ENCODE measurements at places on chromosomes 7 and 10. TPM values are rescaled to one million over a fixed set of nuclear protein-coding genes. Genes with fewer than 3 reads are reported as not detected.

The HOXA3 gene
- total RNA-seq: not detected

DNA sequence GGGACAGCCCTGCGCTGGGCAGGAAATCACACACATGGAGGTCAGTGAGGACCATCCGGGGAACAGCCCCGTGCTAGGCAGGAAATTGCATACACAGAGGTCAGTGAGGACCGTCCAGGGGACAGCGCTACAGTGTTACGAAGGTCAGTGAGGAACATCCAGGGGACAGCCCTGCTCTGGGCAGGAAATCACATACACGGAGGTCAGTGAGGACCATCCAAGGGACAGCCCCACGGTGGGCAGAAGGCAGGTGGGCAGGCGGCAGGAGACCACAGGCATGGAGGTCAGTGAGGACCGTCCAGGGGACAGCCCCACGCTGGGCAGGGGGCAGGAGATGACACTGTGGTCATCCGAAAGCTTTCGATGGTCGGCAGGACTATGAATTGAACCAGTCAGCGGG lies 79.7 kb downstream of the PTPRN2 start:
- no peak overlapping the region for H3K27ac ChIP-seq
- no peak overlapping the region for H3K4me3 ChIP-seq
- no peaks in the 10 kb centered on the region for H3K4me1 ChIP-seq

GRCh38 chr10:6674291-6674690 lies 94.2 kb upstream of the PRKCQ start:
- H3K4me1 ChIP-seq: peaks cover 4% of the 10 kb centered on the region
- peaks cover 6% of the 10 kb centered on the region for H3K27me3 ChIP-seq
- no peaks in the 10 kb centered on the region for H3K36me3 ChIP-seq
- no peak for DNase-seq
- H3K27ac ChIP-seq: no peak overlapping the region
- no peak overlapping the region for H3K4me3 ChIP-seq

- no peak overlapping the region for H3K4me3 ChIP-seq
- H3K4me1 ChIP-seq: peaks cover 3% of the 10 kb centered on the region
- DNase-seq: no peak
- H3K27me3 ChIP-seq: peaks cover 11% of the 10 kb centered on the region
- H3K27ac ChIP-seq: no peak overlapping the region
These were observed 63.8 kb downstream of the UNCX start for GRCh38 chr7:1296356-1296981.

- no peak for DNase-seq
- H3K36me3 ChIP-seq: no peaks in the 10 kb centered on the region
These were observed 18.7 kb downstream of the PLXNA4 start for GRCh38 chr7:132557489-132558044.

DNA sequence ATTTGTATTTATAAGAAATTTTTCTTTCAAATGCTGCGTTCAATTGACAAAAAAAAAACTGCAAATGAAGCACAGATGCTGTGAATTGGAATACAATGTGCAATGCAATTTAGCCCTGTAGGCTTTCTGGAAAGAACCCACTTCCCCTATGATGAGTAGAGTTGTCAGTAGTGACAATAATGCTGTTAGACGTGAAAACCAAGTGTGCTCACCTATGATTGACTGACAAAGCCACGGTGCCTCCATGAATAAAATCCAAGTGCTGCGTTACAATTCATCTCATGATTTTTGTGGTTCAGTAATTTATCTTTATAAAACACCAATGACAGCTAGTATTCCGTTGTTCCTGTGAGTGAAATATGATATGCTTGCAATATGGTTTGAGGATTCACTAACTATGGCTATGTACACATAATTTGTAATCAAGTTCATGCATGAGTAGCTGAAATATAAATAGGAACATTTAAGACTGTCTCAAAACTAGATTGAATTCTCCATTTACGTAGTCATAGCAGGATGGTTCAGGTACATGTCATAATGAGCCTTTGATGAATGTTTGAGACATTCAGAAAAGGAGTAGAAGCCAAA lies 1160.3 kb downstream of the CNTNAP2 start:
- no peaks in the 10 kb centered on the region for H3K4me1 ChIP-seq
- no peak overlapping the region for H3K27ac ChIP-seq
- H3K36me3 ChIP-seq: no peaks in the 10 kb centered on the region
- H3K4me3 ChIP-seq: no peak overlapping the region
- H3K27me3 ChIP-seq: no peaks in the 10 kb centered on the region
